ENCODE measurements at places on chromosomes 7 and 10.

DNA sequence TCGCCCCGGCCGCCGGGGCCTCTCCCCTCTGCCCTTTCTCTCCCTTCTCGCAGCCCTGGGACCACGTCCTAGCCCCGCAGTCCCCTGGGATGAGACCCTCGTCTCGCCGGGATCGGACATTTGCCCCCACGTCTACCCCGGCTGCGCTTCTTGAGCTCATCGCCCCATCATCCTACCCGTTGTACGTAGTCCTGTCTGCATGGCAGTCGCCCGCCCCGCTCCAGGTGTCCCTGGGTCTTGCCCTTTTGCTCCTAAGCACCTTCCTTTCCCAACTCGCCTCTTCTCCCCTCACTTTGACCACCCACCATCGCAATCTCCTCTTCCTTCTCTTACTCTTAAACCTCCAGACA, 582 bp downstream of the TPST1 start:
- DNase-seq, result no peak

DNA sequence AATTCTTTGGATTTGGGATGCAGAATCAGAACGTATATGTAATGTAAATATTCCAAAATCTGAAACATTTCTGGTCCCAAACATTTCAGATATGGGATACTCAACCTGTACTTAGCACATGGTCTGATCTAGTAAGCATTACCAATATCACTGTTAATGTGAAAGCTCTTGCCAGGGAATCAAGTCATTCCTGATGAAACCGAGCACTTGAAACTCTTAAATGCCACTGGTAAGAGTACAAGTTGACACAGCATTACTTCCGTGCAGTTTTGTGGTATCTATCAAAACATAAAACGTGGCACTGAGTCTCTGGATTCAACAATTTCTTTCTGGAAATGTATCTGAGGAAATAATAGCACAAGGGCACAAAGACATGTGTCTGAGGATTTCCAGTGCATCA, 155.7 kb downstream of the RTKN2 start:
- DNase-seq, result no peak

- no peak for DNase-seq
Observed at GRCh38 chr7:16211402-16211925, 209.9 kb downstream of the CRPPA start.

- DNase-seq, result no peak
Observed at GRCh38 chr10:118027397-118027796, 19.3 kb downstream of the RAB11FIP2 start.

Measured in fibroblast of mammary gland (primary cell).